ENCODE measurements at places on chromosomes 3 and 15. TPM values are rescaled to one million over a fixed set of nuclear protein-coding genes. Genes with fewer than 3 reads are reported as not detected.

The CATSPER2 gene
- total RNA-seq = 0.96 TPM

The TM4SF18 gene
- 0.56 TPM for total RNA-seq

The IQCF5 gene
- not detected for total RNA-seq

The MITF gene
- 8.5 TPM for total RNA-seq

The CDHR4 gene
- not detected for total RNA-seq

The TBC1D23 gene
- 66.3 TPM for total RNA-seq

The MASP1 gene
- 6.2 TPM for total RNA-seq

The THAP10 gene
- 3.4 TPM for total RNA-seq

The SPSB4 gene
- total RNA-seq = not detected

The KCNMB3 gene
- total RNA-seq = 0.85 TPM

The CCNL1 gene
- 175 TPM for total RNA-seq

The SOX14 gene
- not detected for total RNA-seq

The CSK gene
- total RNA-seq = 30.5 TPM

Measured in regular cardiac myocyte (primary cell).